ENCODE measurements at places on chromosomes 6 and 20. TPM values are rescaled to one million over a fixed set of nuclear protein-coding genes. Genes with fewer than 3 reads are reported as not detected.

The PACSIN1 gene
- not detected for total RNA-seq

The C6orf58 gene
- total RNA-seq, result not detected

The LRRC73 gene
- total RNA-seq, result 0.34 TPM

The RBM12 gene
- 40.0 TPM for total RNA-seq

The MLN gene
- total RNA-seq, result not detected

The RIPOR2 gene
- total RNA-seq, result 0.07 TPM

The ACSS2 gene
- total RNA-seq, result 47.7 TPM

The PRR18 gene
- total RNA-seq, result under 0.01 TPM

The ARG1 gene
- under 0.01 TPM for total RNA-seq

The ZSCAN31 gene
- 64.0 TPM for total RNA-seq

The KHDC1 gene
- total RNA-seq, result 0.68 TPM

The PSMB8 gene
- total RNA-seq, result 29.1 TPM

The FOXC1 gene
- 6.9 TPM for total RNA-seq

The FOXQ1 gene
- total RNA-seq, result 11.0 TPM

The HLA-DOA gene
- total RNA-seq, result not detected

The LY6G6F gene
- not detected for total RNA-seq

The AIF1 gene
- total RNA-seq, result not detected

The ADTRP gene
- total RNA-seq, result 25.3 TPM

The LY6G6C gene
- under 0.01 TPM for total RNA-seq

The SLC26A8 gene
- not detected for total RNA-seq

The EFCAB8 gene
- total RNA-seq, result 0.36 TPM

The TNNC2 gene
- total RNA-seq, result not detected

The SERPINB1 gene
- total RNA-seq, result 160 TPM

The ARFGEF2 gene
- 50.9 TPM for total RNA-seq

The MAS1 gene
- total RNA-seq, result not detected

The BIRC7 gene
- total RNA-seq, result not detected

The ENPP4 gene
- total RNA-seq, result 1.2 TPM

The ARMC12 gene
- 1.0 TPM for total RNA-seq

The MTFR2 gene
- total RNA-seq, result 0.57 TPM

The CAP2 gene
- 2.7 TPM for total RNA-seq

The KIF25 gene
- not detected for total RNA-seq

The CLPSL2 gene
- total RNA-seq, result not detected

The ADGRF5 gene
- not detected for total RNA-seq

Measured in nasal cavity respiratory epithelium epithelial cell of viscerocranial mucosa (primary cell).